ENCODE measurements at places on chromosomes 4 and X.
A peak's percentile ranks its signal among the peaks of the same experiment; 100 is the strongest.

GRCh38 chrX:133781174-133781573 is 204.2 kb downstream of the GPC3 start:
- peak; percentile 61 for DNase-seq

DNA sequence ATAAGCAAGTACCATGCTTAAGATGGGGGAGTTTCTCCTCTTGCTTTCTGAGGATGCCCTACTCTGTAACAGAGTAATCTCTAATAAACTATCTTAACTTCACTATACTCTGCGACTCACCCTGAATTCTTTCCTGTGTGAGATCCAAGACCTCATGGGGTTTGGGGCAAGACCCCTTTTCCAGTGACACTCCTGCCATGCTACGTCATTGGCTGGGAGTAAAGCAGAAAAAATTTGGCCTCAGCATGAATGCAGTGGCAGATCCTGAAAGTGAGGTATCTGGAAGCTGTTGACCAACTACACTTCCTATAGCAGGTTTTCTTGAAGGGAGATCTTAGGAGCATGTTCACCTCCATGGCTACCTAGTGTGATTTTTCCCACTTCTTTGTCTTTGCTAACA is 109.1 kb upstream of the MED14 start:
- no peak for DNase-seq

DNA sequence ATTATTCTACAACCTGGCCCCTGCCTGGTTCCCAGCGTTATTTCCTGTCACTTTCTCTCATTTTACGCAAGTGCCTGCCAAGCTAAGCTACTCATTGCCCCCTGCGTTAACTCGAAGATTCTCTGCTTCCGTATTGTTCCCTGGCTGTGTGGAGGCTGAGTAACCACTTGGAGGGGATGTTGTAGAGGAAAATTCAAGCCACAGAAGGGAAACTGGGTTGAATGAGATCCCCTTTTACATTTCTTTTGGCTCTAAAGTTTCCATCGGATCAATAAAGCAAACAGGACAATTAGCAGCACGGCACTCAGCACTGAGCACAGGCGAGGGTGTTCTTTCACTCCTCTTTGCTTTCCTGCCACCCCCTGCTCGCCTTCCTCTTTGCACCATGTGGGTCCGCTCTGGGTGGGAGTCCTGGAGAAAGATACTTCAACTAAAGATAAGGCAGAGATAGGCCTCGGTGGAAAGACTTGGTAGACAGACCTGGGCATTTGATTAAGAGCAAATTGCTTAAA is 4.2 kb upstream of the TMSB4X start:
- peak; percentile 4 for DNase-seq

DNA sequence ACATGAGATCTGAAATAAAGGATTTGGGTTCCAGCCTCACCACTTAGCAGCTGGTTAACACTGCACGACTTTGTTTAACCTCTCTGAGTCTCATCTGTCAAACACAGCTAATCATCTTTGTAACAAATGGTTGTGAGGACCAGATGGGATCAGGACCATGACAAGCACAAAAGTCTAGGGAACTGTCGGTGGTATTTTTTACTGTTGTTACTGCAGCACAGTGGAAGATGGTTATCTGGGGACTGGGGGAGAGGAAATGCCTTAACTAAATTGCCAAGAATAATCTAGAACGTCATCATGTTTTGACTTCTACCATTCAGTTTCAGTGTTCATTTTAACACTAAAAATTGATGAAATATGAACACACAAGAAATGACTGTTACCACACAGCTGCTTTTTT is 99.5 kb downstream of the ADGRA3 start:
- DNase-seq: peak; percentile 12

GRCh38 chr4:168878623-168879022 is 131.4 kb downstream of the CBR4 start:
- no peak for DNase-seq

GRCh38 chrX:153395613-153396319 is 5.4 kb downstream of the PNMA6E start:
- no peak for DNase-seq

DNA sequence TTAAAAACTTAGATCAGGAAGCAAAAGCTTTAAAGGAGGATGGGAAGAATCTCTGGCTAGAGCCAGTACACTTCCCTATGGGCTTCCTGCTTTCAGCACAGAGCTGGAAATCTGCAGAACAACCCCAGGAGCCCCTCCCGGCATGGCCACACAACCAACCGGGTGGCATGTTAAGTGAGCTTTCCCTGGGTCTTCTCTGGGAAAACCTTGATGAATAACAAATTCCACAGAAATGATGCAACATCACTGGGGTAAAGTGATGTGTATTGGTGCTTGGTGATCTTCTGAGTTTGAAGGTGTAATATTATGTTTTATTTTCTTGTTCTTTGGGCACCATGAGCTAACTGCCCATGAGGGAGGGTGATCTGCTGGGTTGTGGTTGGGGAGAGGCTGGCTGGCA is 22.1 kb downstream of the NHS start:
- no peak for DNase-seq
